ENCODE measurements at places on chromosomes 2 and 18.
A peak's percentile ranks its signal among the peaks of the same experiment; 100 is the strongest.

GRCh38 chr18:65752625-65753325 lies 2.0 kb downstream of the CDH7 start:
- DNase-seq, result no peak

DNA sequence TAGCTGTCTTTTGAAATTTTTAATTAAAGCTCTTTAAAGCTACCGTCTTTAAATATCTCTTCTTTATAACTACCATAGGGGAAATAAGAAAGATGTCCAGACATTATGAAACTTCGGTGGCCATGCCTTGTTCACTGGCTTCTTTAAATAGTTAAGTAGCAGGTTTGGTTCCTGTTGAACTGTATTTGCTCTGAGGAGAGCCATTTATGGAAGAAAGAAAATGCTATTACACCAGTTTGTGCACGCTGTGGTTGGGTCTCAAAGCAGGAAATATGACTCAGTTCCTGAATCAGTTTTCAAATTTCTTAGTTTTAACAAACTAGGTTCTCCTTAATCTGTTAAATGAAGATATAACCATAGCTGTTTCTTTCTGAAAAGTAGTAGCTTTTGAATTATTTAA lies 12.2 kb downstream of the ARPC2 start:
- DNase-seq, result no peak

DNA sequence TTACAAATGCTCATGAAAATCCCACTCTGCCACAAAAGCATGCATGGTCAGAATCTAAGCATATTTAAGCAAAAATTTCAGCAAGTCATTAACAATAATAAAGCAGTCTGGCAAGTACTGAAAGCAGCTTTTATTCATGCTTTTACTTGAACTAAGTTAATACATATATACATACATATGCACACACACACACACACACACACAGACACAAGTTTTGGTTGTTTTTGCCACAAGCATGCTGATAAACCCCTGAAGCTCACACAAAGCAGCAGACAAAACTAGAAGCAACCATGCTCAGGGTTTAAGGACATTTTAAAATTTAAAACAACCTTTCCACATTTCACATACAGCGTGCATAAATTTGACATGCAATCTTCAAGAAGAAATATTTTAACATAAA lies 819.1 kb upstream of the FSHR start:
- no peak for DNase-seq

GRCh38 chr2:237236188-237236587 lies 150.5 kb downstream of the COPS8 start:
- no peak for DNase-seq

DNA sequence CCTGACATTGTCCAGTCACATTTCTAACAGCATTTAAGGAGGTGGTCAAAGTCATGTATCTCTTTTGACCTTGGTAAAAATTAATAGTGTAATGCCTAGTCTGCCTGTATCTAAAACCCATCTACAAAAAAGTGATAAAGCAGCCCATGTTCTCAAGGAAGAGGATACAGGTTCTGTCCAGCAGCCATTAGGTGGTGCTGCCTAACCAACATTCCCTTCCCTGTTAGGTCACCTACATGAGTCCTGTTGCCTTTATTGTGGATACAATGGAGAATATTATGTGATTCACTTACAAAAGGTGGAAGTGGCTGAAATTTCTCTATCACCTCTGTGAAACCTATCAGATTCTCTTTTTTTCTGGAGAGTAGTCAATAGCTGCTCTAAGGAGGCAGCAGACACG lies 52.5 kb downstream of the AQP4 start:
- DNase-seq, result peak; percentile 50

- no peak for DNase-seq
These were observed at the start of gene GALNT5 for GRCh38 chr2:157257312-157258252. GALNT5 (plus strand) TSS chr2:157257705; CDS start chr2:157258083, 378 bp downstream.

DNA sequence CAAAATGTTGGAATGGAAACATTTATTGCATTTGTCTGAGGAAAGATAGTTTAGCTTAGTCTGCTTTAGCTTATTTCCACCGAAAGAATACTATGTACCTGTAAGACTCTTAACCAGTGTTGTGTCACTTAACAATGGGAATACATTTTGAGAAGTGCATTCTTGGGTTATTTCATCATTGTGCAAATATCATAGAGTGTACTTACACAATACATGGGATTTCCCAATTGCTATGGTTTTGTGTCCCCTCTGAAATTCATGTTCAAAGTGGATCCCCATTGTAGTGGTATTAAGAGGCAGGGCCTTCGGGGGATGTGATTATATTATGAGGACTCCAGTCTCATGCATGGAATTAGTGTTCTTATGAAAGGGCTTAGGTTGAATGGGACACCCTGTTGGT lies 249.4 kb upstream of the UBE2E3 start:
- DNase-seq, result no peak

- no peak for DNase-seq
These were observed 16.2 kb upstream of the BBS5 start for GRCh38 chr2:169462896-169463695.

GRCh38 chr2:128427413-128427755 lies 108.7 kb upstream of the HS6ST1 start:
- DNase-seq, result no peak

DNA sequence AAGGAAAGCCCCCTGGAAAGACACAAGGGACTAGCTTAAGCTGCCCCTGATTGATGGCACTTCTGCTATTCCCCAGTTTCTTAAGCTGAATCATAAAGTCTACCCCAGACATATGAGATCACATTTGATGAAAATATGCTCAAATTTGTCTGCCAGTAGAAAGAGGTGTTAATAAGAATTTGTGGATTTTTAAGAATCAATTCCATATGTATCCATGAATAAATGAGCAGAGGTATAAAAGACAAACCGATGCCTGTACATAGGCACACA lies 119.9 kb downstream of the CCBE1 start:
- DNase-seq, result no peak

DNA sequence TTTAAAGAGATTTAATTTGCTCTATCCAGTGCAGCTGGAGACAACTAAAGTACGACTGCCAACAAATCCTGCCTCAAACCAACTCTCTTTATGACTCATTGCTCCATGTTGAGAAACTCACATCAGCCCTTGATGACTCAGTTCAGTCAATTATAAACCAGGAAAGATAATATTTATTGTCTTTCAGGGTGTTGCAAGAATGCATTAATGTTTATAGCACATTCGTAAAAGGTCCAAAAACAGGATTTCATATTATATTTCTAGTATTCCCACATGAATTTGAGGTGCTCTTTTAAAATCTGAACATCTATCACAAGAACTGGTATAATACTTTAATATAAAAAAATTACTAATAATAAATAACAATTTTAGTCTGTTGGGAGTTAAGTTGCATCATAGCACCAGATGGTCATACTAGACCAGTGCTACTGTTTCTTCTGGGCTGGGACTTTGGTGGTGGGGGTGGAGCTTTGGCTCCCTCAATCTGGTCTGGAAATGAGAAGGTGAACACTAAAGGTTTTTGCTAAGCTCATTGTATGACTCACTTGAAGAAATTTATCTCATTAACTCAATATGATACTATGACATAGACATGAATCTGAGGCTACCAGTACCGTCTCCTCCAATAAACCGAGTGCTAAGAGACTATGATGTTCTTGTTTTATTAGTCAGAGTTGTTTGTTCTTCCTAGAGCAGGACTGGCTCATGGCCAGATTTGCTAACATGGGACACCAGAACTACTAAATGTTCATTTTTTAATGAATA lies 26.6 kb upstream of the MAP3K20 start:
- DNase-seq, result no peak

GRCh38 chr2:227597998-227598397 lies 695 bp upstream of the SCYGR2 start:
- no peak for DNase-seq

DNA sequence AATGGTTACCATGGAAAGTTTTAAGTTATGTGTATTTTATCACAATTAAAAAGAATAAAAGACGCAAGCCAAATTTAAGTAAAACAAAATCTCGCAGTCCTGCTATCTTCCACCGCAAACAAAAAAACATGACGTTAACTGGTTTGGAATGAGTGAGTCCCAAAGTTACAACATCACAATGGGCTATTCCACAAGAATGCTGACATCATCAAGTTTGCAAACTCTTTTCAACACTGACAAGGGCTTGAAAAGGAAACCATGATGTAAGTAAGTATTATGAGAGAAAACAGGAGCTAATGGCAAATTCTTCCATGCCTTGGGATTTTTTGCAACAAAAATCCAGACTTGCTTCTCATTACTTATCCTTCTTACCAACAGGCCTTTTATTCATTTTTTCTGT lies 31.1 kb downstream of the SIGLEC15 start:
- no peak for DNase-seq

- peak; percentile 37 for DNase-seq
These were observed 128.7 kb upstream of the L3MBTL4 start for GRCh38 chr18:6543330-6543908.

GRCh38 chr2:205405194-205405593 lies 277.1 kb upstream of the NRP2 start:
- DNase-seq, result no peak

GRCh38 chr2:241009601-241010530 lies 11.4 kb downstream of the SNED1 start:
- DNase-seq, result peak; percentile 79

- DNase-seq, result no peak
These were observed at the start of gene DNAJC5G for GRCh38 chr2:27275211-27276150. DNAJC5G (plus strand) TSS chr2:27275433; CDS start chr2:27276729, 1,296 bp downstream.

DNA sequence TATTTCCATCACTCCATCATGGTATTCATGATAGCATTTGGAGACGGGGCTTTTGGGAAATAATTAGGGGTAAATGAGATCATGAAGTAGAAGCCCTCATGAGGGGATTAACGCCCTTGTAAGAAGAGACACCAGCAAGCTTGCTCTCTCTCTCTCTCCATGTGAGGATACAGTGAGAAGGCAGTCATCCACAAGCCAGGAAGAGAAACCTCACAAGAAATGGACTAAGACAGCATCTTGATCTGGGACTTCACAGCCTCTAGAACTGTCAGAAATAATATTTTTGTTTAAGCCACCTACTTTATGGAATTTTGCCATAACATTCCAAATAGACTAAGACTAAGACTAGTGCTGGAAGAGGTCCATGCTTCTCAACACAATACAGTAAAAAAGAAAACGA lies 464.6 kb upstream of the GCFC2 start:
- DNase-seq, result no peak

GRCh38 chr2:16960579-16960978 lies 294.9 kb upstream of the CYRIA start:
- no peak for DNase-seq

DNA sequence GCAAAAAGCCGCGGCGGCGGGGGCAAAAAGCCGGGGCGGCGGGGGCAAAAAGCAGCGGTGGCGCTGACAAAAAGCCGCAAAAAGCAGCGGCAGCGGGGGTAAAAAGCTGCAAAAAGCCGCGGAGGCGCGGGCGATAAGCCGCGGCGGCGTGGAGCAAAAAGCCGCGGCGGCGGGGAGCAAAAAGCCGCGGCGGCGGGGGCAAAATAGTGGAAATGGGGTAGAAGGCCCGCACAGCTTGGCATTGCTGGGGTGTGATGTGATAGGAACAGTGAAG lies 450.1 kb downstream of the ANKRD30B start:
- DNase-seq, result no peak

DNA sequence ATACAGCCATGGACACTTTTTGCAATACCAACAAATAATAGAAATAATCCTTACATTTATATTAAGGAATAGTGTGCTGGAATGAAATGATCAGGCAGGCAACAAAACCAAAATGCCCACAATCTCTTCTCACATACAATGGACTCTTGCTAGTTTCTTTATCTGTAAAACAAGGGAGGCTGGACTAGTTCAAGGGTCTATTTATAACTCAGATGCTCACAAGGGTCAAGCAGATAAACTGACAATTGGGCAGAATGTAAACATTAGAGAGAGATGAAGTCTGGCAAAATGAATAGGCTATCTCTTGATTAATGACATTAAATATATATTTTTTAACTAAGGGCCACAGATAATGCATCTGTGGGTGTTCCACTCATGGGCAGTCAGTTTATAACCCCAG lies 11.4 kb downstream of the PPIL3 start:
- no peak for DNase-seq

- DNase-seq, result no peak
These were observed 503.4 kb downstream of the CCDC85A start for GRCh38 chr2:56687169-56687568.

DNA sequence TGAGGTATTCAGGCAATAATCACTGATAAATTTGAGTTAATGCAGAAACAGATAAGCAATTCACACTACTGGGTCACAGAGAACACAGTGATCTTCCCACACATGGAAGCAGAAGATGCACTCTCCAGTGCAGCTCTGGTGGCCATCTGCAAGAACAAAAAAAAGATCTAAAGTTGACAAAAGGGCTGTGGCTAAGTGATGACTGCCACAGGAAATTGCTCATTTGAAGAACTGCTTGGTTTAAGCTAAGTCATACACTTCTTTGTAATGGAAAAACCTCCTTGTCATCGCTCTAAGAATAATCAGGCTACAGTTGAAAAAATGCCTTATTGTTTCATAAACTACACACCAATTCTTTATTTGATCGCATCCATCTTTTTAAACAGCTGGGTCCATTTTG lies 115.1 kb downstream of the DTNB start:
- DNase-seq, result no peak

Data from SK-N-SH (cell line).